Naive B cell (primary cell): ENCODE measurements at places on chromosomes 3 and 15. TPM values are rescaled to one million over a fixed set of nuclear protein-coding genes. Genes with fewer than 3 reads are reported as not detected.

C3orf85 gene
- not detected for polyA plus RNA-seq

DNASE1L3 gene
- polyA plus RNA-seq, result 9.1 TPM

GATA2 gene
- not detected for polyA plus RNA-seq

DNA sequence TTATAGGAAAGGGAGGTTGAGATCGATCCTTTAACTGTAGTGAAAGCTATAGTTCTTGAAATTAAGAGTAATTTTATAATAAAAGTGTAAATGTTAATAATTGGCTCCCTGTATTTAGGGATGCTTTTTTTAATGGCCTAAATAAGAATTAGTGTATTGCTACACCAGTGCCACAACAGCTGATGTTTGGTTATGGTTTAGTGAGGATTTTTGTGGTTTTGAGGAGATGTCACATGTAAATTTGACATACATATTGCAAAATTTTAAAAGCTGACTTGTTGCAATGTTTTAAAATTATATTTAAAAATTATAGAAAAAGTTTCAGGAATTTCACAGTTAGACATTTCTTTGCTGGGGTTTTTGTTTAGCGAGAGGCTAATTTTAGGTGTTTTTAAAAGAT is 3.9 kb downstream of the TSC22D2 start:
- H3K36me3 ChIP-seq, result no peaks in the 10 kb centered on the region
- H3K27ac ChIP-seq, result no peak overlapping the region
- H3K4me1 ChIP-seq, result peaks cover 61% of the 10 kb centered on the region
- no peaks in the 10 kb centered on the region for H3K27me3 ChIP-seq
- DNase-seq, result no peak

DNA sequence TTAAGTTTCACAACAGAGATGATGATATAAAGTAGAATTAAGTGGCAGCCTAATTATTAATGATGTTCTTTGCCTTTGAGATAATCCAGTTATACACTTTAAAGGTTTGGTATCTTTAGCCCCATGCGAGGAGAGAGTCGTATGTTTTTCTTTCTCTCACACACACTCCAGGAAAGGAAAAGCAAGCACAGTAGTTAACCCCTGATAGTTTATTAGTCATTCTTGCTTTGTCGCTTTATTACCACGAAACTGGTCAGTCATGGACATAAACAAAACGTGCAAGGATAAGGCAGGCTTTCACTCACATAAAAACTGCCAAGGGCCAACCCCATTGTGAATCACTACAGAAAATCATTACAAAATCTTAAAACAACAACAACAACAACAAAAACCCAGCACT is 866.9 kb downstream of the FHIT start:
- peaks cover 5% of the 10 kb centered on the region for H3K4me1 ChIP-seq
- no peaks in the 10 kb centered on the region for H3K36me3 ChIP-seq
- no peak for DNase-seq

- H3K4me3 ChIP-seq, result no peak overlapping the region
- DNase-seq, result no peak
- H3K27ac ChIP-seq, result no peak overlapping the region
- no peaks in the 10 kb centered on the region for H3K36me3 ChIP-seq
These were observed 58.4 kb downstream of the TP63 start for GRCh38 chr3:189689625-189690024.

DNA sequence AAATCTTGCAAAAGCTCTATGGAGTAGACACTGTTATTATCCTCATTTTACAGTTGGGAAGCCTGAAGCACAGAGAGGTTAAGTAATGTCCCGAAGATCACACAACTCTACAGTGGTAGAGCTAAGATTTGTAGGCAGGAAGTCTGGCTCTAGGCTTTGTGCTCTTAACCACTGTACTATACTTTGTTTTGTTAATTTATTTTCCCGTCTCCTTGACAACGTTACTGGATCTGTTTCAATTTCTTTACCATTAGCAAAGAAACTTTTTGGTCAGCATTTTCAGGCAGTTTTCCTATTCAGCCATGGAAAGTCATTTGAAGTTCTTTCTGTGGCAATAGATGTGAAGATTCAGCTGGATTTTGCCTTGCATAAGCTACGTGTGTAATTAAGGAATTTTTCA is 51.7 kb downstream of the OTOL1 start:
- no peaks in the 10 kb centered on the region for H3K36me3 ChIP-seq
- H3K27me3 ChIP-seq, result peaks cover 8% of the 10 kb centered on the region
- no peaks in the 10 kb centered on the region for H3K4me1 ChIP-seq

- no peak for DNase-seq
- H3K27me3 ChIP-seq, result no peaks in the 10 kb centered on the region
- peaks cover 10% of the 10 kb centered on the region for H3K36me3 ChIP-seq
These were observed 17.6 kb downstream of the ZDHHC3 start for GRCh38 chr3:44958386-44958785.

DNA sequence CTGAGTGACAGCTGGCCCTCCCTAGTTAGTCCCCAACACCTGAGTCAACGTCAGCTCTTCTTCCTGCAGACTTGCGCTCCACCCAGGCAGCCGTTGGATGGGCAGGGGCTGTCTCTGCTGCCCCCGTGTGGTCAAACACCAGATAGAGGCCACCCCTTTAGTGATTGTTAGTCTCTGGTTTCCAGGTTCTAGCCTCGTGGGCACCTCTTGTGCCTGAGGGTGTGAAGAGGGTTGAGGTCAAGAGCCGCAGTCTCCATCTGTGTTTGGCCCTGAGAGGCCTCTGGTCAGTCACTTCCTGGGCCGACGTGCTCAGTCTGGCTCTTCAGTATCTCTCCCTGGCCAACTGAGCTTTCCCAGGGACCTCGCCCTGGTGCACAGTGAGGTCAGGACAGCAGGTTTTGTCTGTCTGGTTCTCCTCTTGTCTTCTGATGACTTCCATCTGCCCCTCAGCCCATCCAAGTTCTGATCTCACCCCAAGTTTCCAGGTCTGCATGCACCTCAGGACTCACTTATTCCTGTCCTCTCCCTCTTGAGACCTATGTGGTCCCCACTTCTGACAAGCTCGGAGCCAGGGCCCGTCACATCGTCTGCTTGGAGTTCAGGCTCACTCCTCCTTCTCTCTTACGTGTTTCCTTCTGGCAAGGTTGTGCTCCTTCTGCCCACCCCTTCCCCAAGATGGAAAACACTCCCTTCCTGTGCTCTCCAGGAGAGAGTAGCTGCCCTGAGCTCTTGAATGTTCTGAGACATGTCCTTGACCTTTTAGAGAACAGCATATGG is 20.9 kb downstream of the CD276 start:
- H3K27me3 ChIP-seq, result peaks cover 21% of the 10 kb centered on the region
- peak; percentile 16 for DNase-seq

- DNase-seq, result no peak
- no peaks in the 10 kb centered on the region for H3K4me1 ChIP-seq
- H3K4me3 ChIP-seq, result no peak overlapping the region
- no peaks in the 10 kb centered on the region for H3K27me3 ChIP-seq
These were observed 97.2 kb upstream of the CCNL1 start for GRCh38 chr3:157257101-157257500.

GRCh38 chr15:49860101-49860500 is 239.3 kb downstream of the DTWD1 start:
- DNase-seq, result no peak
- no peak overlapping the region for H3K27ac ChIP-seq
- no peaks in the 10 kb centered on the region for H3K4me1 ChIP-seq

DNA sequence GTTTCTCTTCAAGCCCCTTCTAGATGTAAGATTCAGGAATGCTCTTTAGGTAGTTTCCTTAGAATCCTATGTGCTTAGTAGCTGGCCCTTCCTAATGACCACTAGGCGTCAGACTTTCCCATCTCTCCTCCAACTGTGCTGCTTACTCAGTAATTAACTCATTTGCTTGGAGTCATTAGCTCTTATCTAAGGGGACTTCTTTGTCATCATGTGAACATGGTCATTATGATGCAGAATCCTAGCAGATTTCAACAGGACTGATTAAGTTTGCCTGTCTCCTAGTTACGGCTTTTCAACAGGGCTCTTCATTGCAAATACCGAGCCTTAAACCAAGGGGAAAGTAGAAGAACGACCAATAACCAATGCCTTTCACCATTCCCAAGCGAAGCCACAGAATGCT is 46.4 kb downstream of the GJD2 start:
- no peak for DNase-seq
- H3K36me3 ChIP-seq, result no peaks in the 10 kb centered on the region

- peaks cover 5% of the 10 kb centered on the region for H3K36me3 ChIP-seq
- H3K27ac ChIP-seq, result no peak overlapping the region
- H3K27me3 ChIP-seq, result peaks cover 87% of the 10 kb centered on the region
These were observed 756 bp upstream of the RASGRF1 start for GRCh38 chr15:79091204-79091867.
